ENCODE measurements at places on chromosomes 2 and 18. TPM values are rescaled to one million over a fixed set of nuclear protein-coding genes. Genes with fewer than 3 reads are reported as not detected.

The UGT1A1 gene
- total RNA-seq = not detected

The NOTO gene
- total RNA-seq = not detected

The TEX261 gene
- total RNA-seq = 61.6 TPM

The LRRC30 gene
- total RNA-seq = not detected

The BCL11A gene
- total RNA-seq = not detected

The TTC32 gene
- 17.7 TPM for total RNA-seq

The M1AP gene
- not detected for total RNA-seq

The MYO3B gene
- total RNA-seq = 0.78 TPM

The ARHGEF4 gene
- not detected for total RNA-seq

The PLEKHB2 gene
- total RNA-seq = 73.4 TPM
